ENCODE measurements at places on chromosomes 5 and 9. TPM values are rescaled to one million over a fixed set of nuclear protein-coding genes. Genes with fewer than 3 reads are reported as not detected.

The PCSK1 gene
- 0.11 TPM for total RNA-seq

The IFNA2 gene
- not detected for total RNA-seq

- H3K36me3 ChIP-seq, result no peaks in the 10 kb centered on the region
- no peaks in the 10 kb centered on the region for H3K4me1 ChIP-seq
- no peaks in the 10 kb centered on the region for H3K27me3 ChIP-seq
- no peak overlapping the region for H3K4me3 ChIP-seq
- H3K27ac ChIP-seq, result no peak overlapping the region
- no peak for DNase-seq
Observed at GRCh38 chr5:9765419-9766140, 135.4 kb upstream of the TAS2R1 start.

DNA sequence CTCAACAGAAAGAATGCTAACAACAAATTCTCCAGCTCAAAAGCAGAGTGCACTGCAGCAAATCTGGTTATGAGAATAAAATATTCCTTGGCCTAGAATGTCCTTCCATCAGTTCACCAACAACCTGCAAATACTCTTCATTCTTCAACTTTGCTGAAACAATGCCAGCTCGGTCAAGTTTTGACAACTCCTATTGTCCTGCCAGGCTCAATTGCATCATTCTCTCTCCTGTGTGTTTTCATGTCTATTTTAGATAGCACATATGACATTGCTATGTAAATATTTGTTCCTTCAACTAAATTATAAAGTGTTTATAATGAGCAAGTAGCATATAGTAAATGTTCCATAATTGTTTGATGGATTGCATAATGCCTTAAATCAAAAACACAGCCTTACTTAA is 463.8 kb downstream of the TLE1 start:
- H3K27me3 ChIP-seq, result no peaks in the 10 kb centered on the region
- no peaks in the 10 kb centered on the region for H3K4me1 ChIP-seq
- no peaks in the 10 kb centered on the region for H3K36me3 ChIP-seq
- no peak overlapping the region for H3K27ac ChIP-seq
- no peak overlapping the region for H3K4me3 ChIP-seq

DNA sequence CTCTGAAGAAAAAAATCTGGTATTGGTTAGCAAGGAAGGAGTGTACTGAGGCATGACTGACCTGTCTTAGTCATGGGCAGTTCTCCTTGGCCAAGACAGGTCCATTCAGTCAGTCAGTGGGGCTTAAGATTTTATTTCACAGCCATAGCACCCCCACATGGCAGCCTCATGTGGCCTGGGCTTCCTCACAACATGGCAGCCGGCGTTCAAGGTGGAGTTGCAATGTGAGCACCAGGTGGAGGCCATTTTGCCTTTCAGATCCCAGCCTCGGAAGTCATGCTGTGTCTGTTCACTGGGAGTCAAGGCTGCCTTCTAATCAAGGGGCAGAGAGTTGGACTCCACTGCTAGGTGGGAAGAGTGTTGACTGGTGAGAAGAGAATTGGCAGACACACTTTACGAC is 10.3 kb upstream of the CARD19 start:
- no peaks in the 10 kb centered on the region for H3K36me3 ChIP-seq
- H3K27me3 ChIP-seq, result no peaks in the 10 kb centered on the region
- no peak for DNase-seq

DNA sequence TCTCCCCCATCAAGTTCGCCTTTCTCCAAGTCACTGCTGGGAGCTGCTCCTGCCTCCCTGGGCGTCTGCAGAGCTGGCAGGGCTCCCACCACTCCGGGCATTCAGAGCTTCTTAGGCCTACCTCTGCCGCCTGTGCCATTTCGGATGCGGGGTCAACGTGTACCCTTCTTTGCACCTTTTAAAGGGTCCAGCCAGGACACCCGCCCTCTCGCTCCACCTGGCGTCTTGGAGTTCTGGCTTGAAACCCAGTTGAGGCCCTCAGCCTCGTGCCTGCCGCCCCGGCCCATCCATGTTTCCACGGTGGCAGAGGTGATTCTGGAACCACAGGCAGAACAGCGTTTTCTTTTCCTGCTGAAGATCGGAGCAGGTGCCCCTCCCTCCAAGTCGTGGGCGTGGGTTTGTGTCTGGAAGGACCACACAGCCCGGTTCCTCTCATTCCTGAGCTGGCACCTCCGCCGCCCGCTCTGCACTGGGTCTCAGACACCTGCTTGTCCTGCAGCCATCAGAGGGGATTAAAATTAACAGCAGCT is 32.9 kb downstream of the NDUFS6 start:
- no peak for DNase-seq
- no peak overlapping the region for H3K27ac ChIP-seq
- H3K4me1 ChIP-seq, result no peaks in the 10 kb centered on the region

GRCh38 chr9:124370896-124371582 is 44.2 kb downstream of the PSMB7 start:
- H3K36me3 ChIP-seq, result no peaks in the 10 kb centered on the region
- no peak for DNase-seq

DNA sequence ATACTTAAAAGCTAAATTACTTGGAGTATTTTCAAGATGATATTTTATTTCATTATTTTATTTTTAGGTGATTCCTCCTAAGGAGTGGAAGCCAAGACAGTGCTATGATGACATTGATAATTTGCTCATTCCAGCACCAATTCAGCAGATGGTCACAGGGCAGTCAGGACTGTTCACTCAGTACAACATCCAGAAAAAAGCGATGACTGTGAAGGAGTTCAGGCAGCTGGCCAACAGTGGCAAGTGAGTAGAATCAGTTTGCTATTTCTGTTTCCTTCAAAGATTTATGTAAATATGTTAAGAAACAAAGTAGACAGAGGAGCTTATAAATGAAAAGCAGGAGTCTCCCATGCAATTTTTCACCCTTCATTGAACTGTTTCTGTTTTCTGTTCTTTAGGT is 47.8 kb downstream of the KDM4C start:
- peaks cover 10% of the 10 kb centered on the region for H3K4me1 ChIP-seq
- no peaks in the 10 kb centered on the region for H3K36me3 ChIP-seq
- no peaks in the 10 kb centered on the region for H3K27me3 ChIP-seq
